Activated naive CD4-positive, alpha-beta T cell (primary cell): ENCODE measurements at places on chromosomes 1 and 21.

DNA sequence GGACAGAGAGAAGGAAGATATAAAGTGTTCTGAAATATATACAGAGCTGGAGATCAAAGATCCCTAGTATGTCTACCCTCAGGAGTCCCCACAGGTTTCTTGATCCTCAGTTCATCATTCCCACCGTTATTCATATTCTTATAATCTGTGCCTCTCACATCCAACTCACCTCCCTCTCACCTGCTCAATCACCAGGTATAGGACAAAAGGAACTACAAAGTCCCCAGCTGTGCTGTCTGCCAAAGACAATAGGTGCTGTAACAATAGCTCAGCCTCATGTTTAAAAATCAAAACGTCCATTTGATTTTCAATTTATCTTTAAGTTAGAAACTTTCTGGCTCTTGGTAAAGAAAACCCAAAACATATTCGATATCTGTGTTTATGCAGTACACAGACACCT is 121.1 kb upstream of the PKN2 start:
- DNase-seq = no peak

DNA sequence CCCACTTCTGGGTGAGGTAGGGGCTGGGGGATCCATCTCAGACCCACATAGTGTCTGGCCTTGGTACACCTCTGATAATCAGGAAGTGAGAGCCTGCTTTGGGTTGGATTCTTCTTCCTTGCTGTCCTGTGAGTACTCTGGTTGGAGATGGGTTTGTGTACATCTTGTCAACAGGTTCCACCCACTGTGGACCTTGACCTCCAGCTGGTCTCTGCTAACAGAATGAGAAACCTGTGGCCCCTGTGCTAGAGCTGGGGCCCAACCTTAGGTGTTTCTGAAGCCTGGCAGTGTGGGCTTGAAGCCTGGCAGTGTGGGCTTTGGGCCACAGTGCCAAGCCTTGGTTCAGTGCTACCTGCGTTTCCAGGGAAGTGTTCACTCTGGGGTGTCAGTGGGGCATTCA is 2.6 kb downstream of the ZBTB48 start:
- DNase-seq = no peak

- no peak for DNase-seq
Observed at GRCh38 chr1:218787826-218788225, 385.9 kb upstream of the LYPLAL1 start.

- no peak for DNase-seq
Observed at GRCh38 chr1:188689542-188689941, 1788.1 kb downstream of the BRINP3 start.

DNA sequence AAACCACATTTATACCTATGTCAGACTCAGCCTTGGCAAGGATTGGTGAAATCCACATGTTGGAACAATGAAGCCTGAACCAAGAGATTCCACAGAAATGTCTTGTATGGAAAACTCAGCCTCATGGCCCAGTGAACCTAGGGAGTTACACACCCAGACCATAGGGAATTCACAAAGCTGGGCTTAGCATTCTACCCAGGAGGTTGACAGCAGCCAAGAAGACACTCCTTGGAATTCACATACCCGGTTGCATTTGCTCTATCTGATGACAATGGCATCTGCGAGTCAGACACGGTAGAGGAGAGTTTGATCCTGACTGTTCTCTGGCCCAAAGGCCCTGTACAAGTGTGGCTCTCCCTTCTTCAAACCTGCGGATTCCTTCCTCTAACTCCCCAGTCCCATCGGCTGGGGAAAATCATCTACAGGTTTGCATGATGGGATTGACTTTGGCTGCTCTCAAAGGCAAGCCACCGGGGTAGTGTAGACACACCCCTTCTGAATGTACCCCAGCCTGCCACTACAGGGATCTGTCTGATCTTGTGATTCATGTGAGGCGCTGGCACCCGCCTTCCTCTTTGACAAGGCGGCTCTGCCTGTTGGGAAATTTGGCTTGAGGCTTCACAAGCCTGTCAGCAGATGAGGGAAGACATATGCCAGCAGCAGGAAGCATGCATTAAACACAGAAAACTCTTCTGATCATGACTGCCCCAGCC is 297.3 kb upstream of the KAZN start:
- DNase-seq = no peak

GRCh38 chr21:26041431-26042180 is 129.0 kb downstream of the APP start:
- no peak for DNase-seq

GRCh38 chr1:67749844-67750690 is 65.1 kb downstream of the GADD45A start:
- no peak for DNase-seq

GRCh38 chr1:14282707-14283106 is 315.8 kb upstream of the KAZN start:
- DNase-seq = no peak

GRCh38 chr1:33599516-33600115 is 127.2 kb downstream of the ZSCAN20 start:
- no peak for DNase-seq

DNA sequence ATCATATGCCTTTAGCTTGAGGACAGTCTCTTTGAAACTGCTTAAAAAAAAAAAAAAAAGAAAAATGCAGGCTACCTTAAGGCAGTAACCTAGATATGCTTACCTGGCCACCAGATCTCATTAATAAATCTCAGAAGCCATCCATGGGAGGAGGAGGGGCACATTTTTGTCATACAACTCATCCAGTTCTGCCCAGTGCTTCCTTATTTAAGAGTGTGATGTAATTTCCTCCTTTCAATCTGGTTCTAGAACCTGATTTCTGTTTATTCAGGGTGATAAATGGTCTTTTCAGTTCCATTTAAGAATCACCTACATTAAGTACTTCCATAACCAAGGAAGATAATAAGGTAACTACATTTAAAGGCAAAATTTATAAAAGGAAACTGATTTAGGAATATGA is 6.1 kb downstream of the ERRFI1 start:
- DNase-seq = no peak

DNA sequence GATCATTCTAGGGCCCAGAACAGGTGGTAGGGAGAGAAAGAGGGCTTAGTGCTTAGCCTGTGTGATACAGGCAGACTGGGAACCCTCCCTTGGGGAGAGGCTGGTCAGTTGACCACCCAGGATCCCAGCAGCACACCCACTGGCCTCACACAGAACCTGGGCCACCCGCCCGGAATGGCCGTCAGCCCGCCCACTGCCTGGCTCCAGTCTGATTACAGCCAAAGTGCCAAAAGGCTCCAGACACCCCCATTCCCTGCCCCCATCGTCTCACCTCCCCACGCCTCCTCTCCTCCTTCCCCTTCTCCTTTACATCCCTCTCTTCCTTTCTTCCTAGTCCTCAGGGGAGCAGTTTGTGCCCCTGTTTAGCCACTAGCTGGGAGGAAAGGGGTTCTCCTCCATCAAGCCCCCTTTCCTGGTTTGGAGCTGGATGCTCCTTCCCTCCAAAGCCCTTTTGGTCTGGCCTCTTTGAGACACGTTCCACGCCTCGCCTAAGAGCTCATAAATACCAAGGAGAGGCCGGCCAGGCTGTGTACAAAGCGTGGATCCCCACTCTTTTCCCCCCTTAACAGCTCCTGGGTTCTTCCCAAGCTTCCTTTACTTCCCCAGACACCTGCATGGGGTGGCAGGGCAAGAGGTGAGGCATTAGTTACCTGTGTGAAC is 4.6 kb upstream of the WNT2B start:
- DNase-seq = no peak

DNA sequence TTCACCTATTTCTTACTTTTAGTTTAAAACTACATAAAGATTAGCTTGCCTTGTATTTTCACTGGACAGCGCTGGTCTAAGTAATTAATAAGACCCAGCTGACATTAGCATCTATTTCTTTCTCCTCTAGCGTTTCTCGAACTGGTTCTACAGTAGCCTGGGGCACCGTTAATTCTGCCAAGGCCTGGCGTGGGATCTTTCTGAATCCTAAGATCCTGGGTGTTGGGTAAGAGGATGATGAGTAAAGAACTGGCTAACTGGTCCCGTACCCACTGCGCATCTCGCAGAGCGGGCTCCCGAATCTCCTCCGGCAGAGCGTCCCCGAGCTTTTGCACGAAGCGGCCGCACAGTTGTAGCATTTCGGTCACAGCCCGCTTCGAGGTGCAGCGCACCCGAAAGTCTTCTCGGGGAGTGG is 309 bp downstream of the NSL1 start:
- no peak for DNase-seq

DNA sequence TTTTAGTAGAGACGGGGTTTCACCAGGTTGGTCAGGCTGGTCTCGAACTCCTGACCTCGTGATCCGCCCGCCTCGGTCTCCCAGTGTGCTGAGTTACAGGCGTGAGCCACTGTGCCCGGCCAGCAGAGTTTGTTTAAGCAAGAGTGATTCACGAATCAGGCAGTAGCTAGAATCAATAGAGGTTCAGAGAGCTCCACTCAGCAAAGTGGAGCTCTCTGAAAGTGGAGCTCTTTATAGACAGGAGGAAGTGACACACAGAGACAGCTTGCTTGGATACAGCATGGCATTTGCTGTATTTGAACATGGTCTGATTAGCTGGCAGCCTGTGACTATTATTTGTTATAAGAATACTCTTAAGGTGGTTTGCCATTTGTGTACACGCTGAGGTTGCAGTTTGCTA is 27.1 kb upstream of the CD34 start:
- DNase-seq = no peak

- no peak for DNase-seq
Observed at GRCh38 chr1:54506594-54506993, 41.4 kb upstream of the ACOT11 start.

- no peak for DNase-seq
Observed at GRCh38 chr21:17780539-17780938, 38.6 kb downstream of the C21orf91 start.

DNA sequence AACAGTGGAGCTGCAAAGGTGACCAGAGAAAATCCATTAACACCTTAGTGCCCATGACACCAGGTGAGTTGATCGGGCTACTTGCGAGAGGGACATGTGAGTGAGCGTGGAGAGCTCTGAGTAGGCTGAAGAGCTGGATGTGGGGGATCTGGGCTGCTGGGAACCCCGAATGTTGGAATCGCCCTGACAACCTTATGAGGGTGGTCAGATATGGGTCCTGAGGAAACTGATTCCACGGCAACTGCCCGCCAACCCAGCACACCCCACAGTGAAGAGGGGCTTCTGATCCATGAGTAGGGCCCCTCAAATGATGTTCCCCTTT is 705 bp upstream of the QSOX1 start:
- DNase-seq = no peak

- no peak for DNase-seq
Observed at GRCh38 chr1:215583185-215583749, 16.2 kb downstream of the KCTD3 start.

DNA sequence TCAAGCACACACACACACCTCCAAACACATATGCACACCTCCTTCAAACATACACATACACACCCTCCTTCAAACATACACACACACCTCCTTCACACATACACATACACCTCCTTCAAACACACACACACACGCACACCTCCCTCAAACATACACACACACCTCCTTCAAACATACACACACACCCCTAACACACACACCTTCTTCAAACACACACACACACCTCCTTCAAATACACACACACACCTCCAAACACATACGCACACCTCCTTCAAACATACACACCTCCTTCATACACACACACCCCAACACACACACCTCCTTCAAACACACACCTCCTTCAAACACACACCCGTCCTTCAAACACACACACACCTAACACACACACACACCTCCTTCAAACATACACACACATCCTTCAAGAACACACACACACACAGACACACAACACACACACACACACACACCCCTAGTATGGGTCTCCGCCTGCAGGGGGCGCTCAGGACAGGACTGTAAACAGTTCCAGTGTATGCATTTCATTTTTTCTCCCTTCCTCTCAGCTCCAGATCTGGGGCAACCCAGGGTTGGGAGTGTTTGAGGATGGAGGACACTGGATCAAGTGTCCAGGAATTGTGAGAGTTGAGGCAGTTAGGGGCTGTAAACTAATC is 12.1 kb downstream of the LGR6 start:
- DNase-seq = no peak

GRCh38 chr1:30537279-30537678 is 186.1 kb downstream of the MATN1 start:
- no peak for DNase-seq

GRCh38 chr1:153400244-153400643 is 9.4 kb upstream of the S100A8 start:
- no peak for DNase-seq

DNA sequence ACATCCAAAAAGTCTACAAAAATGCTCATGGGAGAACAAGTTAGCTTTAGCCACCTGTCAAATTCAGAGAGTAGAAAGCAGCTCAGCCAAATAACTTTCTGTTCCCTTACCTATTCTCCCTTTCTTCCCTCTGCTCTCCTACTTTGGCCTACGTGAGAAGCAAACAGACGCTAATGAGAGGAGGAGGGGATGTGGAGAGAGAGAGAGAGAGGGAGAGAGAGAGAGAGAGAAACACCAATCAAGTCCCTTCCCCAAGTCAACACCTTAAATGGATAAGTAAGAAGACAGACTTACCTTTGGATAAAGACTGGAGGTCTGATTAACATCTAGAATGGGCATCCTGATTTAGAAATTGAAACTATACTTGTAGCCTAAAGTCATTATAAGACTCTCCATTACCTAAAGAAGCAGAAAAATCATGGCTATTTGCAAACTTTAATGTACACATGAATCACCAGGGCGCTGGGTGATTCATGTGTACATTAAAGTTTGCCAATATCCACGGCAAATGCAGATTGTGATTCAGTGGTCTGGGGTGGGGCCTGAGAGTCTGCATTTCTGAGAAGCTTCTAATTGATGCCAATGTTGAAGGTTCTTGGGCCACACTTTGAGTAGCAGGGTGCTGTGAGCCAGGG is 13.1 kb upstream of the DUSP12 start:
- no peak for DNase-seq

- DNase-seq = no peak
Observed at GRCh38 chr1:179053486-179053885, 27.8 kb downstream of the FAM20B start.

- DNase-seq = no peak
Observed at GRCh38 chr1:181062836-181063428, 25.6 kb upstream of the IER5 start.

DNA sequence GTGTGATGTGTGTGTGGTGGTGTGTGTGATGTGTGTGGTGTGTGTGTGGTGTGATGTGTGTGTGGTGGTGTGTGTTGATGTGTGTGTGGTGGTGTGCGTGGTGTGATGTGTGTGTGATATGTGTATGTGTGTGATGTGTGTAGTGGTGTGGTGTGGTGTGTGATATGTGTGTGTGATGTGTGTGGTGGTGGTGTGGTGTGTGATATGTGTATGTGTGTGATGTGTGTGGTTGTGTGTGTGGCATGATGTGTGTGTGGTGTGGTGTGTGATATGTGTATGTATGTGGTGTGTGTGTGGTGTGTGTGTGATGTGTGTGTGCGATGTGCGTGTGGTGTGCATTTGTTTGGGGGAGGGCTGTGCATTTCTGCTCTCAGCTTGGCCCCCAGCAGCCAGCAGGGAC is 7.1 kb upstream of the PCBP3 start:
- DNase-seq = no peak

GRCh38 chr1:35507947-35508346 is 49.3 kb downstream of the KIAA0319L start:
- no peak for DNase-seq

- DNase-seq = no peak
Observed at GRCh38 chr21:42671778-42672593, 18.6 kb downstream of the PDE9A start.

- no peak for DNase-seq
Observed at GRCh38 chr1:110235834-110236682, 25.9 kb downstream of the KCNC4 start.
